ENCODE measurements at places on chromosomes 2 and 18.
A peak's percentile ranks its signal among the peaks of the same experiment; 100 is the strongest.

DNA sequence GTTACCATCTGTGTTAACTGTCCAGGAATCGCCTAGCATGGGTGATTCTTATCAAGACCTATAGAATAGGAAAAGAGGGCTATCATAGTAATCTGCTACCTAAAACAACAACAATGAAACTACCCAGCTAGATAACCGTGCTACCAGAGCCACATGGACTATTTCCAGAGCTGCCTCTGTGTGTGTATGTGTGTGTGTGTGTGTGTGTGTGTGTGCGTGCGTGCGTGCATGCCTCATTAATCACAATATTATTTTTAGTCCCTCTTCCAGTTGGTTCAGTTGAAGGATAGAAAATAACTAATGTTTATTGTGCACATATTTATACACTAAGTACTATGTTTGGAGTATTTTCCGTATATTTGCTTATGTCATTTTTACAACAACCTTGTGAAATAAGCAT lies 201.1 kb downstream of the SP3 start:
- no peak for DNase-seq

GRCh38 chr2:36455011-36455410 lies 99.4 kb downstream of the CRIM1 start:
- no peak for DNase-seq

DNA sequence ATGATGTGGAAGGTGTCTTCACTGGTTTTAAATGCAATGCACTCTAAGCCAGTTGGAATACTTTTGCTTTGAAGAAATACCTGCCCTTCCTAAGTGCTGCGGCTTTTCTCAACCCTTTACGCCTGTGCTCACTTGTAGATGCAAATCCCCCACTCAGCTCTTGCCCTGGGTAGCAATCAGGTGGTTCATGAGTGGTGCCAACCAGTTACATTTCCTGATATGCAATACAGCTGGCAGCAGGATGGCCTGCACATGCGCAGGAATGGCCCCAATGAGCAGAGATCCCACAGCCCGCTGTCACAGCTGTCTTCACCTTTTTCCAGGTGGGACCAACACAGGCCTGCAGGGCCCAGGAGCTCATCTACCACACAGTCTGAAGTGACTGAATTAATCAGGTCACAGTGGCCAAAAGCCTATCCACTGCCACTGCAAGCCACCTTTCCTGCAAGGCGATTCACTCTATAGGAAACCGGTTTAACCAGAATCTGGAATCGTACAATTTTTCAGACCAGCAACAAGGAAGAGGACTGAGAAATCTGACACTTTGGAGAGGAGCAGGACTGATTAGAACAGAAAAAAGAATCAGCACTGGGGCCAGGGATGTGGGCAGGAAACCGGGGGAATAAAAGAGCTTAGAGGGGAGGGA lies 247.8 kb downstream of the MYT1L start:
- DNase-seq = peak; percentile 7

- DNase-seq = no peak
Observed at GRCh38 chr2:105641389-105641811, 103.3 kb upstream of the NCK2 start.

DNA sequence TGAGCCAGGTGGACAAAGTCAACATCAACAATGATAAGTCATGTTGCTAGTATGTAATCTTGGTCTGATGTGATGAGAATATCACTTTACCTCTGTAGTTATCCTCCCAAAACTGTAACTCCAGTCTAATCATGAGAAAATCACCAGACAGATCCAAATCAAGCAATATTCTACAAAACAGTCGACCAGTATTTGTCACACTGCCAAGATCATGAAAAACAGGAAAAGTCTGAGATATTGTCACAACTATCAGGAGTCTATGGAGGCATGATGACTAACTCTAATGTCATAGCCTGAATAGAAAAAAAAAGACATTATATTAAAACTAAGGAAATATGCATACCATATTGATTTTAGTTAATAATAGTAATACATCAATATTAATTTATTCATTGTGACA lies 1883.3 kb upstream of the CELF4 start:
- DNase-seq = no peak

DNA sequence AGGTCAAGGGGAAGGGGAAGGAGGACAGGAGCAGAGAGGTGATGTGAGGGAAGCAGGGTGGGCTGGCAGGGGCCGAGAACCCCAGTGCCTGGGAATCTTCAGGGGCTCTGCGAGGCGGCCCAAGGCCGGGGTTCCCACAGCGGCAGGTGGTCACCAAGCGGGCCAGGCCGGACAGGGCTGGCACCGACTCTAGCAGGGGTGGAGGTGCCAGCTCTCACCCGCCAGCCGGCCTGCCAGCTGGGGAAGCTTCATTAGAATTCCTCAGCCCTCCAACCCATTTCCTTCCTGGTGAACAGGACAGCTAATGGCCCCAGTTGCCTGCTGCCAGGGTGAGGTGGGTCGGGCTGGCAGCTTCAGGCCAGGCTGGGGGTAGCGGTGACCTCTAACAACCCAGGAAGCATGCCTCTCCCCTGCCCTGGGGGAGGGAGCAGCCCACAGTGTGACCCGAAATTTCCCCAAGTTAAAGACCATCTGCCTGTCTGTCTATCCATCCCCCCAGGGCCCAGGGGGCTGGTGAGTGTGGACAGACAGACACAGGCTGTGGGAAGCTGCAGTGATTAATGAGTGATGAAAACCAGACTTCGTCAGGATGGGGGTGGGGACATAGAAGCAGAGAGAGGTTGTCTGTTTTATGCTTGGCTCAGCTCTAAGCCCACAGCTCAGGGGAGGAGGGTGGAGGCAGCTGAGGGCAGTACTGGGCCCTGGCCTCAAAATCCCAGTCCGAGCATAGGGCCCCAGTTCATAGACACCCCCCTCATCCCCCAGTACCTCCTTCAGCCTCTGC lies 144.1 kb downstream of the ZFP36L2 start:
- DNase-seq = no peak

GRCh38 chr18:75201282-75202270 lies 7.4 kb downstream of the PTGR3 start:
- DNase-seq = no peak

GRCh38 chr2:150885774-150886386 lies 375.8 kb downstream of the RBM43 start:
- DNase-seq = no peak

DNA sequence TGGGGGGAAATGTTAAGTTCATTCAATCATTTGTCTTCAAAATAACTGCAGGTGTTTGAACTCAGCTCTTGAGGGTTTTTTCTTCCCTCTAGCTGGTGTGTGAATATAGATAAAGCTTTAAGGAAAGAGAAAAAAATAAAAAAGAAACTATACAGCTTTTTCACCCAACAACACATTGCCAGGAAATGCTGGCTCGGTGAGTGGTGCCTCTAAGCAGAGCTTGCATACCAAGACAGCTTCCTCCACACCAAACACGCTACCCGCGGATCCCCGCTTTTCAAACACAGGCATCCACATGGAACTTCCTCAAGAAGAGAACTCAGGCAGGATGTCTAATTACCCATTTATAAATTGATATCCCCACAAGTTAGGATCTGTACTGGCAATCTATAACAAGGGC lies 69.8 kb upstream of the TANK start:
- no peak for DNase-seq

DNA sequence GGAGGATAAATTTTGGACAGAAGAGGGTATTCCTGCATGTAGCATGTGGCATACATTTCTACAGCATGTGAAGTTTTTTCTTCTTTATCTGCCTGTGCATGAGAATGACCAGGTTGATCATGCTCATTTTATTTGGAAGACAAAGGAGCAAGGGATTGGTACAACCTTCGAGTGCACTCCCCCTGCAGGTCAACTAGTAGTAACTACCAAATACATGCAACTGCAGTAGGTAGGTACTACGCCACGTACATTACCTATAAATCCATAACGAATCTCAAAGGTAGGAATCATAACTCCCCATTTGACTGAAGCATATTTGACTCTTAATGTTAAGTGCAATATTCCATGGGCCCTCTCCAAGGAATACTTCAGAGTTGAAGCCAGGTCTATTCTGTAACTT lies 763.9 kb downstream of the TSN start:
- no peak for DNase-seq

- no peak for DNase-seq
Observed at GRCh38 chr2:103847276-103847675, 1006.6 kb upstream of the POU3F3 start.

- no peak for DNase-seq
Observed at GRCh38 chr2:144261336-144261735, 258.6 kb downstream of the ZEB2 start.

- no peak for DNase-seq
Observed at GRCh38 chr18:42976869-42977590, 138.5 kb downstream of the RIT2 start.

DNA sequence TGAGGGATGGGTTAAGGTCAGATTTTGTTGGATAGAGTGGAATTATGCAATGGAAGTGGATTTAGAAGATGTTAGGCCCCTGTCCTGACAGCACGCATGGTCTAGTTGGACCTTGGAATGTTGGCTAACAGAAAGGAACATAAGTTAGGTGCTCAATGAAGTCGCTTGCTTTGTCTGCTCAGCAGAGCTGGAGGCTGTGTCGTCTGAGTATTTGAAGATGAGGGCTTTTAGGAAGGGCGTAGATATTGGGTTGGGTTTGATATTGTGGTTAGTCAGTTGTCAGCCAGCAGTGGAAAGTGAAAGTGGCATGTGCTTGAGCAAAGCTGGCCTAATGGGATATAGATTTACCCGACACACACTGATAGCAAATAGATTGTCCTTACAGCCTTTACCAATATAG lies 239.3 kb downstream of the PRKCE start:
- DNase-seq = no peak

- DNase-seq = no peak
Observed at GRCh38 chr2:215362562-215362904, 50.7 kb downstream of the ATIC start.

DNA sequence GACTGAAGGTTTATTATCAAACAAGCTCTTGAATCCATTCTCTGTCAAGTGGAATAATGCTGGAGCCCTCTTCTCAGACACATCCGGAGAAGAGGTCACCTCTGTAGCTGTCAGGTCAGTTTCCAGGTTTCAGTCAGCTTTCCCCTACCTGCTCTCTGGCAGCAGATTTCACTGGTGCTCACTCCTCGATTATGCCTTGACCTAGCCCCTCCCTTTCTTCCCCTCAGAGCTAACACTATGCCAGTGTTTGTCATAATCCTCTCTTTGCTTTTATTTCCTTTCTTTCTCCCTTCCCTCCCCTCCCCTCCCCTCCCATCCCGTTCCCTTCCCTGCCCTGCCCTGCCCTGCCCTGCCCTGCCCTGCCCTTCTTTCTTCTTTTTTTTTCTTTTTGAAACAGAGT lies 22.5 kb upstream of the PLEKHM3 start:
- no peak for DNase-seq

GRCh38 chr2:134027980-134028379 lies 225.9 kb upstream of the MGAT5 start:
- no peak for DNase-seq

DNA sequence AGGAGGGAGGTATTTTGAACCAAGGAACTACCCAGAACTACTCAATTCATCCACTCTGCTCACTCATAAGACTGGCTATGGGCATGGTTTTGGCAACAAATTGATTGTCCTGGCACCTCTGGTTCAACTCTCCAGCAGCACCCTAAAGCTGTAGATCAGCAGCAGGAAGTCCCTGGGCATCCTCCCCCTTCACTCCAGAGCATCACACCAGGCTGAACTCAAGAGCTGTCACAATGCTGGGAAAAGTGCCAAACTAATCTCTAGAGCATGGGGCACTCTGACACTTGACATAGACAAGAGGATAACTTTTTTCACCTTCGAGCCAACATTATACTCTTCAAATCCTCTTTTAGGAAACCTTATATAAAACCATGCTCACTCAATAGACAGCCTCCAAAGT lies 154.1 kb upstream of the RBBP8 start:
- DNase-seq = no peak

- DNase-seq = no peak
Observed at GRCh38 chr18:59478591-59478990, 119.5 kb upstream of the LMAN1 start.

GRCh38 chr18:6017171-6017570 lies 121.8 kb upstream of the TMEM200C start:
- DNase-seq = no peak

DNA sequence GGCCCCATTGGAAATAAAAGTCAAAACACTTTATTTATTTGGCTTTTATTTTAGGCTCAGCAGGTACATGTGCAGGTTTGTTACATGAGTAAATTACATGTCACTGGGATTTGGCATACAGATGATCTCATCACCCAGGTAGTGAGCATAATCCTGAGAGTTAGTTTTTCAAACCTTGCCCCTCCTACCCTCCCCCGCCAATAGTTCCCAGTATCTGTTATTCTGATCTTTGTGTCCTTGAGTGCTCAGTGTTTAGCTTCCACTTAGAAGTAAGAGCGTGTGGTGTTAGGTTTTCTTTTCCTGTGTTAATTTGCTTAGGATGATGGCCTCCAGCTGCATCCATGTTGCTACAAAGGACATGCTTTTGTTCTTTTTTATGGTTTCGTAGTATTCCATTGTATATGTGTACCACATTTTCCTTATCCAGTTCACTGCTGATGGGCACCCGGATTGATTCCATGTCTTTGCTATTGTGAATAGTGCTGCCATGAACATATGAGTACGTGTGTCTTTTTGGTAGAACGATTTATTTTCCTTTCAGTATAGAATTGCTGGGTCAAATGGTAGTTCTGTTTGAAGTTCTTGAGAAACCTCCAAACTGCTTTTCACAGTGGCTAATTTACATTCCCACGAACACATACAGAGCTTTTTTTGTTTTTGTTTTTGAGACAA lies 47.9 kb downstream of the ARMC9 start:
- DNase-seq = no peak

- DNase-seq = no peak
Observed at GRCh38 chr2:128721096-128721495, 402.4 kb upstream of the HS6ST1 start.

DNA sequence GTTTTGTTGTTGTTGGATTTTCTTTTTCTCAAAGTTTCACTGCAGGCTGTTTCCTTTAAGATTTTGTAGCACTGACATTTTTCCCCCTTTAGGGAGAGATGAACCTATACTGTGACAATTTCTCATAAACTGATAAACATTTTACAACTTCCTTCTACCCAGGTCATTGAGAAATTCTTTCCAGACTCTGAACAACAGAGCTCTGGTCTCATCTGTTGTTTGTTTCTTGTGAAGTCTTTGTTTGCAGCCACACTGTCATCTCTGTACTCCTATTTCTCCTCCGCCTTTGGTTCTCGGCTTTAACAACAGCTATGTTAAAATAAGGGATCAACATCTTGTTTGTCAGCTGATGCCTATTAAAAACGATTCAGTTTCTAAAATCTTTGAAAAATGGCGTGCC lies 167.6 kb downstream of the VWC2L start:
- DNase-seq = no peak

DNA sequence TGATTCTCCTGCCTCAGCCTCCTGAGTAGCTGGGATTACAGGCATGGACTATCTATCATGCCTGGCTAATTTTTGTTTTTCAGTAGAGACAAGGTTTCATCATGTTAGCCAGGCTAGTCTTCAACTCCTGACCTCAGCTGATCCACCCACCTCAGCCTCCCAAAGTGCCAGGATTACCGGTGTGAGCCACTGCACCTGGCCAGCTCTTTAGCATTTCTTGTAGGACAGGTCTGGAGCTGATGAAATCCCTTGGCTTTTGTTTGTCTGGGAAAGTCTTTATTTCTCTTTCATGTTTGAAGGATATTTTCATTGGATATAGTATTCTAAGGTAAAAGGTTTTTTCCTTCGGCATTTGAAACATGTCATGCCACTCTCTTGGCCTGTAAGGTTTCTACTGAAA lies 20.2 kb downstream of the VPS54 start:
- DNase-seq = no peak

All from NCI-H1417 treated with DMSO at 0.1 percent for 48 hours (cell line).